MM.1S (cell line): ENCODE measurements at places on chromosomes 2 and 18.

- DNase-seq, result no peak
- no peak overlapping the region for H3K4me3 ChIP-seq
- no peaks in the 10 kb centered on the region for H3K4me1 ChIP-seq
- H3K36me3 ChIP-seq, result no peaks in the 10 kb centered on the region
- no peaks in the 10 kb centered on the region for H3K27me3 ChIP-seq
- no peak overlapping the region for H3K27ac ChIP-seq
These were observed 1348.0 kb upstream of the PIK3C3 start for GRCh38 chr18:40606996-40607395.

DNA sequence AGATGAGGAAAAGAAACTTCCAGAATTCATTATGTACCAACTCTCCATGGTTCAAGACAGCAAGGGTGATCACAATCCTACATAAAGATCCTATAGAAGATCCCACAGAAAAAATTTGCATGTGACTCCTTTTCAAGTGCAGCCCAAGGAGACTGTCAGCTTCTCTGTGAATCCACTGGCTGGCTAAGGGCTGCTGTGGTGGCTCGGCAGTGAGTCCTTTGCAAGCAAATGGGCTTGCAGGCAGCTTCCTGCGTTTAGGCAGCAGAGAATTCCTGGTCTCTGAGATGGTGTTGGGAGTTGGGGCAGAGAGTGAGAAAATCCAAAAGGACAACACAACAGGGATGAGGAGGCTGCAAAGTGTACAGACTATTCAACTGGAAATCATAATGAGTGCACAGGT, 43.4 kb downstream of the NABP1 start:
- no peaks in the 10 kb centered on the region for H3K4me1 ChIP-seq
- DNase-seq, result no peak
- H3K36me3 ChIP-seq, result no peaks in the 10 kb centered on the region

DNA sequence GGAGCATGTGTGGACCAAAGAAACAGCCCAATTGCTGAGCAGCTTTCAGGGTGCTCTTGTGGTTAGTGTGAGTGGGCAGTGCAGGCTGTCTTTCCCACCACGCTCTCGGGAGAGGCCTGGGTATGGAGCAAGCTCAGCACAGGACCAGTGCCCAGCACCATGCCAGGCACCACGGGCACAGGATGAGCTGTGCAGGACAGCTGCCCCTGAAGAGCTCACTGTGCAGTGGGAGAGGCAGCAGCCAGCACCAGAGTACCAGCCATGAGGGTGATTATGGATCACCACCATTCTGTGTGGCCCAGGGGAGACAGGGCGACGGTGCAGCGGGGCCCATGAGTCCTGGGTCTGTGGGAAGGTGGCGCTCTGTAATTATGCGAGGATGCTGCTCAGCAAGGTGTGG, 29.7 kb upstream of the FAHD2A start:
- no peak for DNase-seq
- H3K36me3 ChIP-seq, result no peaks in the 10 kb centered on the region
- H3K4me1 ChIP-seq, result no peaks in the 10 kb centered on the region
- no peak overlapping the region for H3K4me3 ChIP-seq

DNA sequence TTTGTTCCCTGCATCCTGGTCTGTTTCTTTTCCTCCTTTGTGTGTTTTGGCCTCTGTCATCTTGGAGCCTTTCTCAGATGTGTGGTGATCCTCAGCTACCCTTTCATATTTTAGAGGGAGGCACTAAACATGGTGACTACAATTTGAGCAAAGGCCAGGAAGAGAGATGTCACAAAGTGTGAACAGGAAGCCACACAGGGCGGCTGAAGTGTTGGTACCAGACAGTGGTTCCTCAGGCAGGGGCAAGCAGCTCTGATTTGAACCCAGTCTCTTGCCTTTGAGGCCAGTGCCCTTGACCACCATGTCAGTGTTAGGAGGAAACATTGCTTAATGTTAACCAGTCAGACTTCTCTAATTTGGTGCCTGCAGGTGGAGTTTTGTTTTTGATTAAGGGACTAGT, 9.2 kb downstream of the LRRFIP1 start:
- H3K4me3 ChIP-seq, result no peak overlapping the region
- H3K27ac ChIP-seq, result no peak overlapping the region
- no peaks in the 10 kb centered on the region for H3K36me3 ChIP-seq
- DNase-seq, result no peak

DNA sequence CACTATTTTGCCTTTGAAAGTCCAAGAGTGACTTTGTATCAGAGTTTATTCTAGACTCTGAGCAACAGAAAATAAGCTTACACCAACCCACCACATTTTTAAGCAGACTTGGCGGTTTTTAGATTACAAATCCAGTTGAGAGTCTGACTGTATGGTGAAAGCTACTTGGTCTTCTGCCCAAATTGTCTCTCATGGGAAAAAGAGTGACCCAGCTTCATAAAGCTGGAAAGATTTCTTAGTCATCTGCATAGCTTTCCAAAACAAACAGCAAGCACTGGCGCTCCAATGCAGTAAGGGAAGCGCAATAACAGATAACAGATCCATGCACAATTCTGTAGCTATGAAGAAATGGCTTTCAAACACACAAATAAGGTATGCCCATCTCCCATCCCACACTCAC, 7.1 kb downstream of the DSG1 start:
- H3K36me3 ChIP-seq, result no peaks in the 10 kb centered on the region
- no peak overlapping the region for H3K27ac ChIP-seq
- H3K27me3 ChIP-seq, result no peaks in the 10 kb centered on the region
- DNase-seq, result no peak
- no peaks in the 10 kb centered on the region for H3K4me1 ChIP-seq
- H3K4me3 ChIP-seq, result no peak overlapping the region

- no peak overlapping the region for H3K4me3 ChIP-seq
- no peak for DNase-seq
- peaks cover 29% of the 10 kb centered on the region for H3K27me3 ChIP-seq
- H3K36me3 ChIP-seq, result no peaks in the 10 kb centered on the region
- H3K4me1 ChIP-seq, result 0 out of 2 replicates have a peak, but pooled peaks cover 6% of the 10 kb centered on the region
- no peak overlapping the region for H3K27ac ChIP-seq
These were observed 3.2 kb upstream of the ANKRD53 start for GRCh38 chr2:70975237-70975636.

- no peaks in the 10 kb centered on the region for H3K36me3 ChIP-seq
- no peaks in the 10 kb centered on the region for H3K4me1 ChIP-seq
- H3K27me3 ChIP-seq, result no peaks in the 10 kb centered on the region
- DNase-seq, result no peak
These were observed 23.6 kb downstream of the ANKRD44 start for GRCh38 chr2:197286805-197287595.

GRCh38 chr2:26754972-26755670, 9.0 kb upstream of the SLC35F6 start:
- no peaks in the 10 kb centered on the region for H3K27me3 ChIP-seq
- H3K4me1 ChIP-seq, result no peaks in the 10 kb centered on the region
- H3K4me3 ChIP-seq, result no peak overlapping the region
- H3K36me3 ChIP-seq, result no peaks in the 10 kb centered on the region
- H3K27ac ChIP-seq, result no peak overlapping the region

GRCh38 chr2:176246331-176246730, 22.9 kb upstream of the MTX2 start:
- no peaks in the 10 kb centered on the region for H3K36me3 ChIP-seq
- no peaks in the 10 kb centered on the region for H3K27me3 ChIP-seq
- no peak overlapping the region for H3K4me3 ChIP-seq
- no peaks in the 10 kb centered on the region for H3K4me1 ChIP-seq

- H3K27me3 ChIP-seq, result no peaks in the 10 kb centered on the region
- no peak overlapping the region for H3K4me3 ChIP-seq
- H3K4me1 ChIP-seq, result no peaks in the 10 kb centered on the region
- H3K36me3 ChIP-seq, result no peaks in the 10 kb centered on the region
- no peak for DNase-seq
- no peak overlapping the region for H3K27ac ChIP-seq
These were observed 159.4 kb downstream of the BABAM2 start for GRCh38 chr2:28049899-28050298.

GRCh38 chr18:45775241-45775676, 50.2 kb upstream of the SIGLEC15 start:
- H3K27me3 ChIP-seq, result no peaks in the 10 kb centered on the region
- peak overlapping the region; percentile 48; the same call in 1 of the 2 replicates for H3K27ac ChIP-seq
- H3K36me3 ChIP-seq, result no peaks in the 10 kb centered on the region
- peak; percentile 57 for DNase-seq
- H3K4me3 ChIP-seq, result peak overlapping the region; percentile 83

DNA sequence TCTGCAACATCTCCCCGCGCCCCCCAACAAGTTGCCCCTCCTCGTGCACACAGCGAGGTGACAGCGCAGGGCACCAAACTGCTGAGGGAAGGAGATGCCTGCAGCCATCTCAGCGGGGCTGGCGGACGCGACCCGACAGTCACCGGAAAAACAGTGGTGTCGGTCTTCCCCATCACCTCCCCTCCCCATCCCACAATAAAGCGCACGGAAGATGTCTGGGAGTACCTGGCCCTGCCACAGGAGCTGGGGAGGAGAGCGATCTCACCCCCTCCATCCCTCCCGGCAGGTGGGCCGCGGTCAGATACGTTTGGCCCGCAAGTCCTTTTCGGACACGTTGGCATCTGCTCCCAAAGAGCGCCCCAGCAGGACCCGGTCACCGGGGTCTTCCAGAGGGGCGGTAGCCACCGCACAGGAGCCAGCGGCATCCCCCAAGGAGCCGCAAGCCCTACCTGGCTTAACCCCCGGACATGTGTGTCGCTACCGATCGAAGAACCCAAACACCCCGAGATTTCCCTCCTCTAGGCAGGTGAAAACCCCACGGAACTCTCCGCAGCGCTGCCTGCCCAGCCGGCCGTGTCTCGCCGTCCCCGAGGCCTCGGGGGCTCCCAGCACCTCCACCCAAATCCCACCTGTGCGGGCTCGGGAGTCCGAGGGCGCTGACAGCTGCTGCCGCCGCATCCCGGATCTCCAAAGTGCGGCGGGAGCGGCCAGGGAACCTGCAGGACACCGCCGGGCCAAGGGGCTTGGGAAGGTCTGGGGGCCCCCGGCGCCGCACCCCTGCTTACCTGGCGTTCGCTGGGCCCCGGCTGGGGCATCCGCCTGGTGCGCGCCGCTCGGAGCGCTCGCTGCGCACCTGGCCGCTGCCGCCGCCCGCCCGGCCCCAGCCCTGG, 657 bp downstream of the ATP8B1 start:
- H3K36me3 ChIP-seq, result no peaks in the 10 kb centered on the region
- H3K27me3 ChIP-seq, result peaks cover 26% of the 10 kb centered on the region
- H3K4me3 ChIP-seq, result peak overlapping the region; percentile 53
- no peak for DNase-seq
- no peak overlapping the region for H3K27ac ChIP-seq
- no peaks in the 10 kb centered on the region for H3K4me1 ChIP-seq

- H3K4me3 ChIP-seq, result no peak overlapping the region
- H3K27ac ChIP-seq, result no peak overlapping the region
- no peaks in the 10 kb centered on the region for H3K27me3 ChIP-seq
- no peak for DNase-seq
These were observed 2.9 kb upstream of the GGCX start for GRCh38 chr2:85564144-85564563.

- no peak overlapping the region for H3K27ac ChIP-seq
- peak; percentile 34 for DNase-seq
These were observed 18.2 kb upstream of the BBS5 start for GRCh38 chr2:169461143-169461542.

DNA sequence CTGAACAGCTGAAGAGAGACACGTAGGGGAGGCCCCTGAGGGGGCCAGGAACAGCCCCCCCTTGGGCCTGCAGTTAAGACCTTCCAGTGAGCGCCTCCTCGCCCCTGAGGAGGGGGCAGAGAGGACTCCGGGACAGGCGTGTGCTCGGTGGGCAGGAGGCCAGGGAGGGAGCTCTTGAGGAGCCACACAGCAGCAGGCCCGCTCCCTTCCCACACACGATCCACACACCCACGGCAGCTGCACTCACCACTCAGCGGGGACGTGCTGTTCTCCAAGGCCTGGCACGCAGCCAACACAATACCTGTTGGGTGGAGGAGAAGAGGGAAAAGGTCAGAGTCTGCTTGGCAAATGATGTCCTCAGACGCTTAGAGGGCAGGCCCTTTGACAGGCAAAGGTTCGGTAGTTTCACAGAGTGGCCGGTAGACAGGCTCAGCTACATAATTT, 39.0 kb downstream of the TGFA start:
- 0 out of 2 replicates have a peak, but pooled peaks cover 7% of the 10 kb centered on the region for H3K4me1 ChIP-seq
- no peak overlapping the region for H3K4me3 ChIP-seq
- no peaks in the 10 kb centered on the region for H3K36me3 ChIP-seq
- no peak for DNase-seq
- no peak overlapping the region for H3K27ac ChIP-seq

DNA sequence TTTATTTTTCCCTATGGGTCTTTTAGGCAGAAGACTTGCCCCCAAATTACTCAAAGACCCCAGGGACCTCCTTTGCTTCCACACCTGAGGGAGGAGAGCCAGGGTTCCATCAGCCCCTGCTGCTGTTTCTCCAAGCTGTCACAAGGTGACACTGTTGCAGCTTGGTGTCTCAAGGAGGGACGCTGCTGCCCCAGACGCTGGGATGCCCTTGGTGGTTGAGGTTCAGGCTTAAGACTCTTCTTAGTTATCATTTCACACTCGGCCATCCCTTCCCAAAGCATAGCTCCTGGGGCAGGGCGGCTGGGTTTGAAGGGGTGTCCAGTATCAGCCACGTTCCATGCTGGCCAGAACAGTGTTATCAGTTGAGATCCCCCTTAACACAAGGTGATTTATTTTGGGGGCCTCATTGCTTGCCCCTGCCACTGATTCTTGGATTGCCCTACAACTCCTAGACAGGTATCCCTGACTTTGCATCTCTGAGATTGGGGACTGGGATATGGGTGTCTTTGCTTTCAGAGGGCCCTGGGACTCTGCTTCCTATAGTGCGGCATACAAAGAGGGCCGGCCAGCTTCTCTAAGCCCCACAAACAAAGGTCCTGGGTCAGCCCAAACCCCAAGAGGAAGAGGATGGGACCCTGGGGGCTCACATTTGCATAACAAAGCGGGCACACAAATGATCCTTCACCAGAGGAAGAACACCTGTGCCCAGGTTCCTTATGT, 22.7 kb downstream of the GPR55 start:
- no peaks in the 10 kb centered on the region for H3K36me3 ChIP-seq
- peaks cover 11% of the 10 kb centered on the region for H3K4me1 ChIP-seq
- H3K4me3 ChIP-seq, result no peak overlapping the region
- H3K27me3 ChIP-seq, result no peaks in the 10 kb centered on the region
- DNase-seq, result peak; percentile 69
- no peak overlapping the region for H3K27ac ChIP-seq

- no peaks in the 10 kb centered on the region for H3K36me3 ChIP-seq
- H3K27ac ChIP-seq, result no peak overlapping the region
- H3K27me3 ChIP-seq, result peaks cover 16% of the 10 kb centered on the region
- peaks cover 11% of the 10 kb centered on the region for H3K4me1 ChIP-seq
These were observed 258.4 kb downstream of the MYO3B start for GRCh38 chr2:170436077-170436943.

DNA sequence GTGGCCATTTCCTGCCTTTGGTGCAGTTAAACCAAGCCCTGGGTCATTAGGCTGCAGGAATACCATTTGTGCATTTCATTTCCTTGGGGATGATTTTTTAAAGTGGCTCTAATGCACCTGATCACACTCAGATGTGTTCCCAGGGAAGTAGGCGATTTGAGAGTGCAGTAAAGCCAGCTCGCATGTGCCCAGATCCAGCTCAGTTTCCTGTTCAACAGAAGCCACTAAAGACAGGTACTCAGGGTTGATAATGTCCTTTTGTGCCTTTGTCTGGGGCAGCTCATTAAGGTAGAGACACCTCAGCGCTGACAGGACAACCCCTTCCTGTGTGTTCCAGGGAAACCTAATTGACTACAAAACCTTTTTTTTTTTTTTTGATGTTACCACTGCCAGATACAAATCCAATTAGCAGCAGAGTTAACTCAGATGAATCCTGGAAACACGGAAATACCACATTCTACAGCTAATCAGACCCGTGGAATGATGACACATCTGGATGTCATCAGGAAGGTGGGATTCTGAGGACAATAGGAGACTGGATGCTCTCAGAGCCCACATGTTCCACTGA, 15.2 kb upstream of the CHRNA1 start:
- H3K27ac ChIP-seq, result no peak overlapping the region
- DNase-seq, result no peak
- H3K4me1 ChIP-seq, result no peaks in the 10 kb centered on the region
- H3K4me3 ChIP-seq, result no peak overlapping the region
- H3K36me3 ChIP-seq, result no peaks in the 10 kb centered on the region
